ENCODE measurements at places on chromosomes 2 and 18.

GRCh38 chr2:191217580-191217979, 27.6 kb upstream of the MYO1B start:
- DNase-seq: no peak

DNA sequence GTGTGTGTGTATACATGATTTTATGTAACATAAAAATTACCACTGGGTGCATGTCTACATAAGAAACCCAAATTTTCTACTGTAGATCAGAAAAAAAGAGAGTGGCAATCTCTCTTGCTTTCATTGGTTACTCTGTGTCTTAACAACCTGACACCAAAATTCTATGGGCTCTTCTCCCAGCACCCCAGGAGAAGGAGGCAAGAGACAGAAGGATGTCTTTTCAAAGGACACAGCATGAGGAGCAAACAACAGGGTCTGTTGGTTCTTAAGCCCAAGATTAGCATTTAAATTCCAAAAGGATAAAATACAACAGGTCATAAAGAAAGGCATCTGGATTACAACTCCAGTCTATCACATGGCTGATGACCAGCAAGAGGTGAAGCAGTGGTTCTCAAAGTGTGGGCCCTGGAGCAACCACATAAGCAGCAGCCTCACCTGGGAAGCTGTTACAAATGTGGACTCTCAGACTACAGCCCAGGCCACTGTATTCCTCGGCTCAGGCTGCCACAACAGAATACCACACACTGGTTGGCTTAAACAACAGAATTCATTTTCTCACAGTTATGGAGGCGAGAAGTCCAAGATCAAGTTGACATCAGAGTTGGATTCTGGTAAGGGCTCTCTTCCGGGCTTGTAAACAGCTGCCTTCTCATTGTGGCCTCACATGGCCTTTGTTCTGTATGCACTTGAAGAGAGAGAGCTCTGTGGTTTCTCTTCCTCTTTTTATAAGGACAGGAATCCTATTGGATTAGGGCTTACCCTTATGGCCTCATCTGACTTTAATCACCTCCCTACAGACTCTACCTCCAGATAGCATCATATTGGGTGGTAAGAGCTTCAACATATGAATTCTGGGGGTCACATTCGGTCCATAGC, 79.8 kb upstream of the RNF152 start:
- no peak for DNase-seq

GRCh38 chr2:217475101-217475500, 527.7 kb downstream of the TNS1 start:
- DNase-seq: no peak

- no peak for DNase-seq
These were observed 847 bp downstream of the SERPINE2 start for GRCh38 chr2:224038049-224038829.
